ENCODE measurements at places on chromosomes 2 and 18.

- no peak for DNase-seq
These were observed 60.0 kb downstream of the RNF144A start for GRCh38 chr2:6977113-6977741.

DNA sequence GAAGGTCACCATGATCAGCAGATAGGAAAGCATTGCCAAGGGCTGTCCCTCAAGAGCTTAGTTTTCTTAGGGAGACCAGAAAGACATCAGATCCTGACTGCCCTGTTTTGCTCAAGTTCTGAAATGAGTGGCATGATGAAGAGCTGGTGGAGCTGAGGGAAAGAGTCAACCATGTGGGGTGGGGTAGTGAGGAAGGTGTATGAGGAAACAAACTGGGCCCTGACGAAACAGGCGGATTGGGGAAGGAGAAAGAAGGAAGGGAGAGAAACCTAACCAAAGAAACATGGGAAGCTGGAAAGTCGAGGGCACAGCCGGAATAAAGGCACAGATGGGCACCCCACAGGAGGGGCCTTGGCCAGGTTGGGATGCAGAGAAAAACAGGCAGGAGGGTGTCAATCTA lies 8.0 kb downstream of the TGOLN2 start:
- no peak for DNase-seq

DNA sequence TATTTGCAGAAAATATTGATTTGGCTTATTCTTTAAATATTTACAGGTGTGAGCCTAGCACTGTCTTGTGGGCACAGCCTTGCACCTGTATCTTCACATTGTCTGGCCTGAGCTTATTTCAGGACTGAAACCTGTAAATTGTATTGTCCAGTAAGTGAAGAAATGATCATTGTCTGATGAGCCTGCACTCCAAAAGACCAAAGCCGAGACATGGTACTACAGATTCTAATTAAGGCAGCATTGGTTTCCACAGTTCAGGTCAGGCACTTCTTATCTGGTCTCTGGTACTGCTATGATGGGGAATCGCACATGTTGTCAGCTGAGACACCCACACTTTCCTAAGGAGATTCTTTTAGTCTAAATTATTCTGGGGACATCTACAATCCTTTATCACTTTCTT lies 479.0 kb downstream of the TDRD15 start:
- no peak for DNase-seq

DNA sequence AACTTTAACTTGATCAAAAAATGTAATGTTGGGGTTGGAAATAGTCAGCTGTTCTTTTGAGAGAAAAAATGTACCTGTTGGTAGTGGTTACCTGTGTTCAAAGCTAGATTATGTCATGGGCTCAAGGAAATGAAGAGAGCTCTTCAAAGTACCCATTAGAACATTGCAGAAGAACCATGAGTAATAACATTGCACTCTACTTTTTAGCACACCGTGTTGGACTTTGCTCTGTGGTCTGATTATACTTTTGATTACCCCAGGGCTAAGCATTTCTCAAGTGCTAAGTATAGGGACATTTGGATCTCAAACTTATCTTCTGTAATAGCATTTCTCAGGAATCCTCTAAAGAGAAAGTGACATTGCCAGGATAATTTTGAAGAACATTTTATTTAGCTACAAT lies 1122.8 kb upstream of the CELF4 start:
- DNase-seq = no peak

GRCh38 chr2:45256173-45256866 lies 247.1 kb upstream of the SIX2 start:
- DNase-seq = no peak
